IMR-90 (cell line): ENCODE measurements at places on chromosomes 4 and X. TPM values are rescaled to one million over a fixed set of nuclear protein-coding genes. Genes with fewer than 3 reads are reported as not detected.

The LEF1 gene
- 0.93 and 1.7 TPM in 2 replicates for polyA plus RNA-seq

DNA sequence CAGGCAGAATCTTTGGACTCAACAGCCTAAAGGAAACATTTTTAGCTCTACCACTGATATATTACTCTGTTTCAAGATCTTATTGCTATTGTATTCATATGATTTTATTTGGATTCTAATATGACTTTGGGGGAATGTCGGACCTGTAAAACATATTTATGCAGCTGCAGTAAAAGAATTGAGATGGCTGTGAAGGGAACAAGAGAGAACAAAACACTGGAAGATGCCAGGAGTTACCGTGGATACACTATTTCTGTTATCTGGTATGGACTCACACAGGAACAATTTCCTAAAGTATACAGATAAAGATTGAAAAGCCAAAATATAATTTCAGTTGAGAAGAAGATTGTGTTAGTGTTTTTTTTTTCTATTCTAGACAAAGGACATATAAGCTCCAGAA, 113.0 kb upstream of the DCLK2 start:
- no peak overlapping the region for H3K27ac ChIP-seq
- H3K27me3 ChIP-seq: no peaks in the 10 kb centered on the region
- H3K36me3 ChIP-seq: no peaks in the 10 kb centered on the region
- no peak overlapping the region for H3K4me3 ChIP-seq

The CSAG3 gene
- not detected in 2 replicates for polyA plus RNA-seq

DNA sequence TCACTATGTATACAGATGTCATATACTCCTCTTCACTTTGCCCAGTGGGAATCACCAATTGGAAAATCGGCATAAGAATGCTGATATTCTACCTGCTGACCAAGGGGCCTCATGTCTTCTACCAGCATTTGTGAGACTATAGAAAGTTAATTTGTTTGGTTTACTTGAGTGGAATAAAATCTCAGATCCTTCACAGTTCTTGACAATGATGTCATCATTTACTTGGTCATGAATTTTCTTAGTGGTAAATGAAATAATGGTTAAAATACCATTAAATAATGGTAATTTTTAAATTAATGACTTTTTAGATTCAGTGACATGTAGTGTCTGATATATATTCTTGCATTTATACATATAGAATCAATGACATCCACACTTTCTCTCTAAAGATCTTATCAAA, 1052.6 kb downstream of the ADGRL3 start:
- no peak overlapping the region for H3K4me3 ChIP-seq
- H3K4me1 ChIP-seq: no peaks in the 10 kb centered on the region
- H3K27me3 ChIP-seq: no peaks in the 10 kb centered on the region
- no peak for DNase-seq

DNA sequence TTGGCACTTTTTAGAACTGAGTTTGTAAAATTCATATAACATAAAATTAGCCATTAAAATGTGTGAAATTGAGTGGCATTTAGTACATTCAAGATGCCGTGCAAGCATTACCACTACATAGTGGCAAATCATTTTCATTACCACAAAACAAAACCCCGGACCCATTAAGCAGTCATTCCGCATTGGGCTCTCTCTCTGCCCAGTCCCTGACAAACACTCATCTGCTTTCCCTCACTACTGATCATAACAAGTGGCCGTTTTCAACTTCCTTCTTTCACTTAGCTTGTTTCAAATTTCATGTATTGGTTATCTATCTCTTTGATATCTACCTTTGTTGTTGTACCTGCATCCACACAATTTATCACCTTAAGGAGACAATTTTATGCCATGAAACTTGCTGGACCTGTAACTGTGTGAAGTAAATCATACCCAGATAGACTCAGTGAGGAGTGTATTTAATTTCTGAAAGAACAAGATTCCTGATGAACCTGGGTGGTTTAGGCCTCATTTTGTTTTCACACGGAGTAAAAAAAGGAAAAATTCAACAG, 202.1 kb downstream of the OR13H1 start:
- no peak for DNase-seq
- no peaks in the 10 kb centered on the region for H3K27me3 ChIP-seq
- no peak overlapping the region; the same call in 1 of the 2 replicates for H3K4me3 ChIP-seq
- no peak overlapping the region for H3K27ac ChIP-seq
- H3K4me1 ChIP-seq: no peaks in the 10 kb centered on the region
- no peaks in the 10 kb centered on the region for H3K36me3 ChIP-seq

DNA sequence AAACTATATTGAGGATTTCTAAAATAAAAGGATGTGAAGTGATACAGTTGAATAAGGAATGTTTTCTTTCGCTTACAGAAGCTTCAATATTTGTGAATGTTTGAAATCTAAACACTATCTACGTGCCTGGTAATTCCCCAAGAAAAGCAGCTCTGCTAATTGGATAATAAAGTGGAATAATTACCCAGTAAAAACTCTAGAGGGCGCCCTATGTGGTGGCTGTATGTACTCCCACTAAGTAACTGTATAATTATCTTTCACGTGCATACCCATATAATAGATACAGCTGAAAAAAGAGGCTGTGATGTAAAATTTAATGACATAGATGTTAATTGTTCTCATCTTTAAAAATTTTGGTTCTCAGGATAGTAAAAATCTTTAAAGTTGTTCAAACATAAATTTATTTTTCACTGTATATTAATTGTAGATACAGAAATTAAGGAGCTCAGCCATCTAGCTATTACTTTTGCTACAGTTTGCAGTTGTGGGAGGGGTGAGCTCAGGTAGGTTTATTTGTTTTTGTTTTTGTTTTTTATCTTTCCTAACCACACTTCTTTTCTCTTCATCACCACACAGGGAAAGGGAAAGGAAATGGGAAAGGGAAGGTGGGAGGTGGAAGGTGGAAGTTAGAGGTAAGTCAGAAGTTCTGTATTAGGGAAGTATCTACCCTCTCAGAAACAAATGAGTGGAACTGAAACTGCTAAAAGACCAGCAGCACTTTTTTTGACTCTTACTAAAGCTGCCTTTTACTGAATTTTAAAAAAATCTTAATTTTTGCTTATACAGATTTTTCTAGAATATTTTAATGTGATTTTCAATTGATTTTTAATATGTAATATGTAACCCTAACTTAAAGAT, 151.7 kb upstream of the RPS6KA6 start:
- no peaks in the 10 kb centered on the region for H3K36me3 ChIP-seq
- DNase-seq: peak; percentile 6
- no peak overlapping the region for H3K27ac ChIP-seq
- H3K4me3 ChIP-seq: no peak overlapping the region
- no peaks in the 10 kb centered on the region for H3K4me1 ChIP-seq

The KCTD8 gene
- polyA plus RNA-seq: 0.03 TPM in 2 replicates

GRCh38 chr4:160233141-160233540, 1130.3 kb downstream of the RAPGEF2 start:
- H3K4me1 ChIP-seq: no peaks in the 10 kb centered on the region
- H3K27me3 ChIP-seq: no peaks in the 10 kb centered on the region
- DNase-seq: no peak
- H3K27ac ChIP-seq: no peak overlapping the region
- H3K36me3 ChIP-seq: no peaks in the 10 kb centered on the region
